GM19239 (cell line): ENCODE measurements at places on chromosomes 7 and 10.
A peak's percentile ranks its signal among the peaks of the same experiment; 100 is the strongest.

GRCh38 chr7:44286618-44287487 lies 38.5 kb downstream of the CAMK2B start:
- DNase-seq: no peak

GRCh38 chr10:75926763-75927162 lies 495.3 kb downstream of the LRMDA start:
- no peak for DNase-seq

DNA sequence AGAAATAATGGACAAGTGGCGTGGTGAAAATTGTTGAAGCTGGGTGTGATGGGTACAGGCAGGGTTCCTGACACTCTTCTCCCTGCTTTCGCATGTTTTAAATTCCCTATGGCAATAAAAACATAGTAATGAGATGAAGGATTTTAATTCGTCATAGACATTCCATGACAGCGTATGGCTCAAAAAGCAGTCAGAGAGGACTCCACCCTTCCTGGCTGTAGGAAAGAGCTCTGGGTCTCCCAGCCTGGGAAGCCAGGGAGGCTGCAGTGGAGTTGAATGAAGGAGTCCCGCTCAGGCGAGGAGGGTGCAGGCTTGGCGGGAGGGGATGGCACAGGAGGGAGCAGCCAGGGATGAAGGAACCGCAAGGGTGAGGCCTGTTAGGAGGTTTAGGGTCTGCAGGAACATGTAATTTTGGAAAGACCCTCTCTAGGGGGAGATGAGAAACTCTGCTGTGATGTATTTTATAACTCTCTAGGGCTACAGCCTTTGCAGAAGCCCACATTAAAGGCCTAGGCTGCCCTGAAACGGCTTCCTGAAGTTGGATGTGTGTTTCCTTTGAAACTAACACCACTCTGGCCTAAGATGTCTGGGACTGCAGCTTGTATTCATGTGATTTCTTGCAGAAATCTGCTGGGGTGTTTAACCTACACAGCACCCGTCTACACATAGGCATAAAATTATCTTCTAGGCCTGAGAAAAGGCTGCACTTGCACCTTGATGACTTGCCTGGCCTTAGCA lies 7.6 kb upstream of the LARP4B start:
- DNase-seq: no peak

- no peak for DNase-seq
Measured at GRCh38 chr7:12320241-12320986, 83.3 kb downstream of the VWDE start.

GRCh38 chr7:135204876-135205275 lies 6.5 kb downstream of the WDR91 start:
- no peak for DNase-seq

DNA sequence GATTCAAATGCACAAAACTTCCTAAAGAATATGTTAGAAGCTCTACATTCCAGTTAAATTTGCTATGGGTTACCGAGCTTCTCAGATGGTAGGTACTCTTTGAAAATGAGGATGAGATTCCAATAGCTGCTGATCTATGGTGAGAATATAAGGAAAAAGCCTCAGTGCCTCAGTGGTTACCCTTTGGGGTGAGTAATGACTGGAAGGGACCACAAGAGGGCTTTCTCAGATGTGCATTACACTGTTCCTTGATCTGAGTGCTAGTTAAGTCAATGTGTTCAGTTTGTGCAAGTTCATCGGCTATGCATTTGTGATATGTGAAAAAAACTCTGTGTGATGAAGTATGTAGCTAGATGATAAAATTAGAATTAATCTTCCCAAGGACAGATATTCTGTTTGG lies 3.5 kb downstream of the NRCAM start:
- peak; percentile 23 for DNase-seq

DNA sequence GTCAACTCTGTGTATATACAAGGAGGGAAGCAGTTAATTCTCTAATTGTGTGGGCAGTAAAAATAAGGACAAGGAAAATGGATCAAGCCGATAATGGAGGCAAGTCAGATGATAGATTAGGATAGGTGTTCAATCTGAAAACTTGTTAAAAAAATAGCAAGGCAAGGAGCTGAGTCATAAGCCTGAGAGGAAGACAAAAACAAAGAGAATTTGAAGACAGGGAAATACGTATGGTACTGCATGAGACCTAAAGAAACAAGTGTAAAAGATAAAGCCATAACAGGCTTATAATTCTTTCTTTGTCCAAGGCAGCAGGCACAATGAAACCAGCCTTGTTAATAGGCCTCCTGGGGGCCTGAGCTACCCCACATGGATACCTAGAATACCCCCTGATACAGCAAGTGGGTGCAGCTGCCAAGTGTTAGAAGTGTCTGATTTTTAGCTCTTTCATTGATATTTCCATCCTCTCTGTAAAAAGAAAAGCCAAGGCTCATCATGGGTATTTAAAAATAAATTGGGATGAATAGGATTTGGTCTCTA lies 1570.6 kb upstream of the LRRTM3 start:
- no peak for DNase-seq

DNA sequence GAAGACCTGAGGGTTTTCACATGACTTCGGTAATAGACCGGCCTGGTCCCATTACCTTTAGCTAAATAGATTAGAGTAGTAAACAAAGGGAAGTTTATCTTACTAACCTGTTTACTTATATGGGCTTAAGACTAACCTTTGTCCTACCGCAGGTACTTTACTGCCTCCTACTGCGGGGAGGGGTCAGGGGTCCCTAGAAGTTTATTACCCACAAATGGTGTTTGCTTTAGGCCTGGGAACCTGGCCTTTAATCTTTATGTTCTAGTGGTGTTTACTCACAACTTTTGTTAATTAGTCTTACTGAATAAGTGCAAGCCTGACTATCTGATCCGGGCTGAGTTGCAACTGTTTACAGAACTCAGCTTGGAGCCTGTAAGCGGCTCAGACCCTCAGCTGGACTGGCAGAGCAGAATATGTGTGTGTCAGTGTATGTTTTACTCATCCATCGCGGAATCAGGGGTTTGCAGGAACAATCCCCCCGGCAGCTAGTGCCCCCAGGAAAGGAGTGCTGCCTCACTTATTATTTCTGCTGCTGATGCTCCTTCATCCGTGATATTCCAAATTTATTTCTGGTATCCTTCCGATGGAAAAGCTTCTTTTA lies 578.9 kb upstream of the SEMA3D start:
- no peak for DNase-seq

DNA sequence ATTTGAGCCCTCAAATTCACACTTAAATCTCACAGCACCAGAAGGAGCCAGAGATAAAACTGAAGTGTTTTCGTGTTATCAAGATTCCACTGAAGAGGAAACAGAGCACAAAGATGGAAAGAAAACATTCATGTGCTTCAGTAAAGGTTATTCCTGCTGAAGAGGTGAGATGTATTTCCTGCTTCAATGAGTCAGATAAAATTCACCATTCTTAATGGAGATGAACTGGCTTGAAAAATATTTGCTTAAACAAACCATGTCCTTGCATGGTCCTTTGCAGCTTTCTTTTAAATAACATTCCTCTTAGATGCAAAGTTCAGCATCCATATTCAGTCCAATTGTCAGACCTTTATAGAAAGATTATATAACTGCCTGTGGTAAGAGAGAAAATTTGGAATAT lies 294.2 kb downstream of the IPMK start:
- no peak for DNase-seq

GRCh38 chr7:31023877-31024276 lies 28.2 kb upstream of the ADCYAP1R1 start:
- no peak for DNase-seq

DNA sequence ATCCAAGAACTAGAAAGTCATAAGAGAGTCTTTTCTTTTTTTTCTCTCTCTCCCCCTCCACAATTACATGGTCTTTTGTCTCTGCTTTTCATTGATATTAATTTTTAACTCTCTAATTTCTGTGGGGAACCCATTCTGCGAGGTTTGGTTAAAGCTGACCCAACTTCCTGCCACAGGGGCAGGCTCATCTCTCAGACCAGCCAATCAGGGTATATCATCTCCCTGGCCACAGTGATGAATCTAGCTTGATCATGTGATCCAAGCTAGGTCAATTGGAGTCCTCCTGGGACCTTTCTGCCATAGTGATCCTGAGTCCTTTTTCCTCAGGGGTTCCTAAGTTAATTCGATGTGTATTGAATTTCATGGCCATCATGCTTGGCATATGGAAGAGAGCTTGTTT lies 38.0 kb upstream of the TRUB1 start:
- DNase-seq: no peak

DNA sequence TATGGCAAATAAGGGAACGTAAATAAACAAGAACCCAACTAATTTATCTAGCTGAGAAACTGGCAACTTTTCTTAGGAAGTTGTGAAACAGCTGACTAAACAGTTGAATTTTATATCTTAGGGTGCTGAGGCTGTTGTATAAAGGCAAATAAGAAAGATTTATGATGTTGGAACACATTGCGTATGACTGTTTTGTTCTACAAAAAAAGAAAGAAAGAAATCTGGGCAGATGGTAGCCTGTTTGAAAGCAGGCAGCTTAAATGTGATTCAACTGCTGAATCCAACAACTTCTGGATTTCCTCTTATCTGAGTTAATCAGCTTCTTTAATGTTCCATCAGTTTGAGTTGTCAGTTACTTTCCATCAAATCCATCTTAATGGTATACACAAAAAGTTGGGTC lies 214.5 kb downstream of the SNX13 start:
- no peak for DNase-seq

GRCh38 chr10:17227367-17228090 lies 512 bp upstream of the VIM start:
- no peak for DNase-seq

DNA sequence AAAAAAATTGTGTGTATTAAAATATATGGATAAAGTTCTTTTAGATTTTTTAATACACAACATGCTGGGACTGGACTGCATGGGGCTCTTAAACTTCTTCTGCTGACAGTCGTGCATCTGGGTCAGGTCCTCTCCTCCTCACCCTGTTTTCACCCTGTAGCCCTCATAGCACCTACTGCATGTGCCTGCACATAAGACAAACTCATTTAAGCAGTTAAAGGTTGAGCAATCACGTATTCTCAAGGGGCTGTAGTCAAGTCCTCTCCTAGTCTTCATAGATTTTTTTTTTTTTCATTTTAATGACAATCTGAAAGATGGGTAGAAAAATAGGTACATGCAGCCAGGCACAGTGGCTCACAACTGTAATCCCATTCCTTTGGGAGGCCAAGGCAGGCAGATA lies 23.6 kb upstream of the PDCD4 start:
- DNase-seq: no peak

- DNase-seq: no peak
Measured at GRCh38 chr7:125375942-125376341, 446.3 kb upstream of the POT1 start.

- DNase-seq: no peak
Measured at GRCh38 chr10:52703898-52704297, 68.7 kb downstream of the MBL2 start.

- DNase-seq: no peak
Measured at GRCh38 chr7:80235334-80235733, 100.7 kb downstream of the GNAI1 start.

- DNase-seq: no peak
Measured at GRCh38 chr10:62860946-62861345, 44.8 kb upstream of the EGR2 start.

DNA sequence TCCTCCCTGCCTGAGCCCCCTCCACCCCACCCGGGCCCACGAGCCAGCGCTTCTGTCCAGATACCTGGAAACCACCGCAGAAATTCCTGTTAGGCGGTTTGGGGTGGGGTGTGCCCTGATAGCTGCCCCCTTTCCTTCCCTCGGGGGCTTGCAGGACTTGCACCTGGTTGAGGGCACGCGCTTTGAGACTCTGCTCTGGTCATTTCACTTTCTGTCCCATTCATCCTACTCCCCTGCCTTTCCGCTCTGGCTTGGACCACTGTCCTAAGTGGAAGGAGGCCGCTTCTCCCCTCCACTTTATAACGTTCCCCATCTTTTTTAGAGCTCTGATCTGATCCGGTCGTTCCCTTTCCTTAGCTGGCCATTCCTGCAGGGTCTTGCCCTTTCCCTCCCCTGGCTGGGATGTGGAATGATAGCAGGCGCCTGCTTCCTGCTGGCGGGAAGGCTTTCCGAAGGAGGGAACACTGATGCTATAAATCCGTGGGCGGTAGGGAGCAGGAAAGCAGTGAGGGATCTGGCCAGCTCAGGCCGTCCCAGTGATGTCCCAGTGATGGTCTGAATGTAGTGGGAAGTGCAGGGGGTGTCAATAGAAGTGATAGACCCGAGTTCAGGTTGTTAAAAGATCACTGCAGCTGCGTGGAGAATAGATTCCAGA lies 852 bp upstream of the PRKAR1B start:
- DNase-seq: no peak

- no peak for DNase-seq
Measured at GRCh38 chr7:44309271-44310091, 15.9 kb downstream of the CAMK2B start.

- DNase-seq: no peak
Measured at GRCh38 chr7:155882596-155882995, 70.3 kb upstream of the SHH start.

DNA sequence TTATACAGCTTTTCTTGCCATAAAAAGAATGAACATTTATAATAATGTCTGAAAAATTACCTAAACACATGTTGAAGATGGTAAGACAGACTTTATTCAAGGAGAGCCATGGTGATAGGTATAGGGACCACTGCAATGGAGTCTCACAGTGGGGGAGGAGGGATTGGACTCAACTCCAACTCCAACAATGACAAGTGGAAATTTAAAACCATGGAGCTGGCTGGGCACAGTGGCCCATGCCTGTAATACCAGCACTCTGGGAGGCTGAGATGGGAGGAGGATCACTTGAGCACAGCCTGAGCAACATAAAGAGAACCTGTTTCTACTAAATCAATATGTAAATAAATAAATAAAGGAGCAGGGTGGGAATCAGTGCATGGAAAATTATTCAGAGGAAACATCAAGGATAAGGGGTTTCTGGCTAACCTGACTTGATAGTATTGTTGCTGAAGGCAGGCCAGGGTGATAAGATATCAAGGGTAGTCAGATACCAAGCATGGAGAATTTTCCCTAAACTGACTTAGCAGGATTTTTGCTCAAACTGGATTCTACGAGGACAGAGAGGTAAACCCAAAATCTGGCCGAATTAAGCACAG lies 19.5 kb upstream of the MICU1 start:
- no peak for DNase-seq

DNA sequence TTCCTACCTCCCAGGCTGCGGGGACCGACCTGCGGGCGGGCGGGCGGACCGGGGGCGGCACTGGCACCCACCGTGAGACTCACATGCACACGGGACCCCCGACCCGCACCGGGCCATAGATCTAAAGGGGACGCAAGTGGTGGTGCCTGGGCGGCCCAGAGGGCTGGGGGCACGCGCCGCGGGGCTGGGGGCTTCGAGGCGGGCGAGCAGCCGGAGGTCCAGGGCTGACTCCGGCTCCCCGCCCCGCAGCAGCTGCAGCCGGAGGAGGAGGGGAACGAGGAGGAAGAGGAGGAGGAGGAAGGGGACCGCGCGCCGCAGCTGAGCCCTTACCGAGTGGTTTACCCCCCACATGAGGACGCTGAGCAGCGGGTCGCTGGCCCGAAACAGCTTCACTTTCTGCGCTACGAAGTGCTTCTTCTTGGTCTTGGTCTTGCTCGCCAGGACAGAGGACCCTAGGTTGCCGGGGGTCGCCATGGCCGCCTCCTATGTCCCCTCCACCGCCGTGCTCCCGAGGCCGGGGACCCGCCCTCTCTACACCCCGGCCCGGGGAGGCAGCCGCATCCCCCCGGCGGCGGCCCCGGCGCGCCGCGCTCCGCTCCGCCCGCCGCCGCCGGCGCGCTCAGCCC lies 412 bp downstream of the PIP4K2A start:
- DNase-seq: peak; percentile 30

- DNase-seq: no peak
Measured at GRCh38 chr7:157377436-157378124, 40.8 kb downstream of the DNAJB6 start.
